Hippocampal formation (tissue), 2 donors: ENCODE measurements at places on chromosomes 2 and 18.

DNA sequence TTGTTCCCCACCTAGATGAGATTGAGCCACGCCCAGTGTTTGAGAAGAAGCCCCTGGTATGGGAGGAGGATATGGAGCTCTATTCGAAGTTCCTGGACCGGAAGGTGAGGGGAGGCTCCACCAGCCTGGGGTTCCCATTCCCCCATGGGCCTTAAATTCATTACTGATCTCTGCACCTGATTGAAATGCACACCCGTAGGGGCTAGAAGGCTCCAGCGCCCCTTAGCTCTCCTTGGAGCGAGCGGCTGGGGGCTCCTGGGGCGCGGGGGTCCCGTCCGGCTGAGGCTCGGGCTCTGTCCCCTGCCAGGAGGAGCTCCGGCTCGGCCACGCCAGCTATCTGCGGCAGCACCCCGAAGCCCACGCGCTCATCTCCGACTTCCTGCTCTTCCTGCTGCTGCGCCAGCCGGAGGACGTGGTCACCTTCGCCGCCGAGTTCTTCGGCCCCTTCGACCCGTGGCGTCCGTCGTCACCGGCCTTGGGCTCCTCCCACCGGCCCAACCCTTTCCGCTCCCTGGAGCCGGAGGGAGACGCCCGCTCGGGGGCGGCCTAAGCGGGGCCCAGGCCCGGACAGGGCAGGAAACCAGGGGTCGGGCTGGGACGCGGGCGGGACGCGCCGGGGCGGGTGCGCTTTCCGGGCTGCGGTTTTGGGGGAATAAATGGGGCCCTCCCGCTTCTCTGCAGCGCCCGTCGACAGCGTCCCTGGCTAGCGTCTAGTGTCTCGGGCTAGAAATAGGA lies 10.9 kb downstream of the CATIP start:
- DNase-seq, result peak; percentile 66

DNA sequence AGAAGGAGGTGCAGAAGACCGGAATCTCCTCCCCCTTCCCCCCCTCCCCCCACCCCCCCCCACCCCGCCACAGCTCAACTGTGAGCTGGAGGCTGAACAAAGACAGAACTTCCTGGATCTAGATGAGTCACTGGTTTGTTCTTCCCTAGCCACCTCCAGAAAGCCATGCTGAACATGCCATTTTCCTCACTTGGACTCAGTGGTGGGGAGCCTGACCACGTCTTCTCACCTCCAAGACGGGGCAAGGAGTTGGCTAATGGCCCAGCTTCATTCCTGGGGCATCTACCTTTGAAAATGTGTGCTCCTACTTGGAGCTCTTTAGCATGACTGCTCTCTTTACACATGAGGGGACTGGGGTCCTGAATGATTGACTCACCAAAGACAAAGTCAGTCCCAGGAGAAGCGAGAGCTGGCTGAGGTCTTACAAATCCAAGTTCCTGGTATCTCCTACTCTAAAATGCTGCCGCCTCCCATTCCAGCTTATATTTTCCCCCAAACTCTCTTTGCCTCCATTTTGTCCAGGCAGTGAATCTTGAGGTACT lies 22.6 kb upstream of the FZD5 start:
- no peak for DNase-seq

DNA sequence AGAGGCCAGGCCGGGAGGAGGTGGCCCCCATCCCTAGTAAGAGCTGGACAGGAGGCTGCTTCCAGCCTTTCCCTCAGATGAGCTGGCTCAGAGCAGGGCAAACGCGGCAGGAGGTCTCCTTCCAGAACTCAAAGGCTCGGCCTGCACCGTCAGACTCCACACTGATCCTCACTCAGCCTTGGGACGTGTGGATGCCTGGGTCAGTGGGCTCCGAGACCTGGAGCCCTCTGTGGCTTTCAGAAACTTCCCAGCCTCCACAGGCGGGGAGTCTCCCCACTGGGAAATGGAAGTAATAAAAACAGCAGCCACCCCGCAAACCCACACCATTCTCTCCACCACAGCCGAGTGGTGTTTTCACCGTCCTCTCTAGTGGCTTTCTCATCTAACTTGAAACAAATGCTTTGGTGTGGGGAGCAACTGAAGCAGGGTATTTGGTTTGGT lies 54.3 kb downstream of the INPP5D start:
- DNase-seq, result no peak

- DNase-seq, result no peak
These were observed 3.2 kb downstream of the EHBP1 start for GRCh38 chr2:62708751-62709150.

DNA sequence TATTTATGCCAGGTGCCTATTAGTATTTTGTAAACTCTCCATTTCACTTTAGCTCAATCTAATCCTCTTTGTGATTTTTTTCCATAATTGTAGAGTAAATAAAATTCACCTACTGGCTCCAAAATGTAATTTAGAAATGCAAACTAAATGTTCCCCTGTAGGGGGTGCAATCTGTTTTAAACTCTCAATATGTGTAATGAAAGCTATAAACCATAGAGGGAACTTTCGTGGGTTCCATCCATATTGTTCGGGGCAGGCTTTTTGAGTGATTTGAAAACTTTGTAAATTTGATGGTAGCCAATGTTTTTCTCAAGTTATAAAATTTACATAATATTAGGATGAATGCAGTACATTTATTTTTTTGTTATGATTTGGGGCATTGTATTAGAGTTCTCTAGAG lies 49.4 kb downstream of the TSPYL6 start:
- DNase-seq, result no peak
